ENCODE measurements at places on chromosomes 6 and 20. TPM values are rescaled to one million over a fixed set of nuclear protein-coding genes. Genes with fewer than 3 reads are reported as not detected.
A peak's percentile ranks its signal among the peaks of the same experiment; 100 is the strongest.

The CLPSL2 gene
- total RNA-seq: not detected

The TPD52L1 gene
- total RNA-seq: 41.0 TPM

DNA sequence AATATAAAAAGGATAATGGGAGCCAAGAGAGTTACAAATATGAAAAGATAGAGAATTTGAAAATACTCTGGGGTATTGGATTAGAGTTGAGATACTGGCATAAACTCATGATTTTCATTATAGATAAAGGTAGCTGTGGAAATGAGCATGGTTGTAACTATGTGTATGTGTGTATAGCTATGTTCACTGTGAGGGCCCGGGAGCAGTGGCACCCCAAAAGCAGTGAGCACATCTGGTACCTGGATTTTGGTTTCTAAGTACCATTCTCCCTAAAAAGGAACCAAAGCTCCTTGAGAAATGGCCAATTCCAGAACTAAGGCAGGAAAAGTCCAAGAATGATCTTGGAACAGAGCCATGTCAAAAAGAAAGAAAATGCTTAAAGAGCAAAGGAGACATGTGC lies 202.4 kb upstream of the QKI start:
- no peak for DNase-seq

- DNase-seq: peak; percentile 19
Observed at GRCh38 chr6:11042750-11043377, 1.2 kb downstream of the ELOVL2 start.

GRCh38 chr6:136244061-136244616 lies 6.0 kb downstream of the MTFR2 start:
- DNase-seq: no peak

GRCh38 chr20:58712151-58712791 lies 19.7 kb downstream of the NPEPL1 start:
- DNase-seq: no peak

GRCh38 chr6:148591656-148592055 lies 155.2 kb upstream of the UST start:
- no peak for DNase-seq

- DNase-seq: no peak
Observed at GRCh38 chr6:150008588-150008987, 16.7 kb downstream of the RAET1L start.

DNA sequence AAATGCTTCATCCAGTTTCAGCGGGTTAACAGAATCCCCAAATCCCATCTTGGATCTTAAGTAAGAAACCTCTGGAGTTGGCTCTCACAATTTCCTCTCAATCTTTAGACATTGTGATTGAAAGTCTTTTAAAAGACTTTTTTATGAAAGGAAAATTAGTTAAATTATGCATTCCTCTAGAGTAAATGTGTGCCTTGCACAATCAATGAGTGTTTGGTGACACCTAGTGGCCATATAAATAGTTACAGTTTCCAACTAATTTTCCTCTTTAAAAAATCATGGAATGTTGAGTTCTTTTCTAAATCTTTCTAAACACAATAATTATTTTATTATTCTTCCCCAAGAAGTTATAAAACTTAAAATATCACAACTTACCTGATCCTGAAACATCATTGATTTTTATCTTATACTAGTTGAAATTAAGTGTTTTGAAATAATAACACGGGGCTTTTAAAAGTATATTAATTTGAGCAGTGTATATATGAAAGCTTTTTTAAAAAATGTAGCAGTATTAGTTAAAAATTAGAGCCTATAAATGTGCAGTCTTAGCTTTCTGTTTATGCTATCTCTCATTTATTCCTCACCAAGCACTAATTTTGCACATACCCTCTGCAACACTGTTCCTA lies 66.4 kb downstream of the PKHD1 start:
- peak; percentile 3 for DNase-seq

GRCh38 chr6:104653781-104654180 lies 205.9 kb downstream of the HACE1 start:
- DNase-seq: no peak
